ENCODE measurements at places on chromosomes 3 and 15. TPM values are rescaled to one million over a fixed set of nuclear protein-coding genes. Genes with fewer than 3 reads are reported as not detected.

- H3K4me3 ChIP-seq = peak overlapping the region; percentile 86
- H3K36me3 ChIP-seq = no peaks in the 10 kb centered on the region
- peaks cover 4% of the 10 kb centered on the region for H3K4me1 ChIP-seq
- peaks cover 19% of the 10 kb centered on the region for H3K27me3 ChIP-seq
Observed at GRCh38 chr15:100350434-100351226, 8.9 kb upstream of the ADAMTS17 start.

DNA sequence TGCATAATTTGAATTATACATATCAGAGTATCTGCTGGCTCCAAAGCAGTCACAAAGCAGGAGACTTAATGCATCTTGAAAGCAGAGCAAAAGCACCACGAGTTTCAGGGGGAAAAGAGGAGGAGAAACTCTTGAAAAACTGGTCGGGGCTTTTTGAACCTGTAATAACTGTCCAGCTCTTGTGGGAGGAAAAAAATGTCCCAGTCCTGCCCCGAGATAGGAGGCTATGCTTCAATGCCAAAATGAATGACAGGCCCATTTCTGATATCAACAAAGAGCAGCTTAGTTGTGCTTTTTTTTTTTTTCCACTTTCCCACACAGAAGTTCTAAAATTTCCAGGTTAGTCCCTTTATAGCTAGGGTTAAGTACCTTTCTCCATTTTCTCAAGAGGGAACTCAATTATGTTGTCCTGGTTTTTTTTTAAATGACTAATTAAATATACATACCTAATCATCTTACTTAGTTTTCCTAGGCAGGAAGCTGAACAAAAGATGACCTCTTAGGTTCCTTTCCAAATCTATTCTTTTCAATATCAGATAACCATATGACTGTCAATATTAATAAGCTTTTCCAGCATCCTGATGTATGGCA, 120.2 kb downstream of the TFDP2 start:
- peaks cover 3% of the 10 kb centered on the region for H3K36me3 ChIP-seq
- no peak overlapping the region for H3K4me3 ChIP-seq
- H3K27ac ChIP-seq = no peak overlapping the region
- H3K4me1 ChIP-seq = peaks cover 30% of the 10 kb centered on the region

DNA sequence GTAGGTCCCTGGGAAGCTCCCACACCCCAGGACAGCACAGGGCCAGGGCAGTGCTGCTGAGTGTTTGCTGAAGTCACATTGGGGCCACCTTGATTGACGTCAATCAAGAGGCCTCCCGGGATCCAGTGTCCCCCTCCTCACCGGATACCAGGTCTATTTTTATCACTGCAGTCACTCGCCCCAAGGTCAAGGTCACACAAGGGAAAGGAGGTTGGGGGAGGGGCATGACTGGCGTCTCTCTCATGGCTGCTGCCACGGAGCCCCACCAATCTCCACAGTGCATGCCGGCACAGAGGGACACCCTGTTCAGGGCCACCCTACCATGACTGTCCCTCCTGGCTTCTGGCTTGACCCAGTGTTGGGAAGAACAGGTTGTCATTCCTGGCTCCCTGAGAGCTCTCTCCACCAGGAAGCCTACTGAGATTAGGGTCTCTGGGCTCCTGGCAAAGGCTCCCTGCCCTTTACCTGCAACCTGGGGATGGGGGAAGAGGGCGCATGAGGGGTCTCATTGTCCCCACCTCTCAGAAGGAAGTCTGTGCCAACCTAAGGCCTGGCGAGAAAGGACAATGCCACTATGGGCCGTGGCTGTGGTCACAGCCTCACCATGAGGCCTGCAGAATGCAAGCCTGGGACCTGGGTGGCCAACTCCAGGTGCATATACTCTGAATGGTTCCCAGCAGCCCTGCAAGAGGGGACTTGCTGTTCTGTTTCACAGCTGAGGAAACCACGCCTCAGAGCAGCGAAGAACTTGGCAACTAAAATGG, 1.5 kb downstream of the MYL3 start:
- no peak overlapping the region for H3K27ac ChIP-seq
- no peak overlapping the region for H3K4me3 ChIP-seq
- no peaks in the 10 kb centered on the region for H3K27me3 ChIP-seq
- DNase-seq = no peak
- H3K4me1 ChIP-seq = no peaks in the 10 kb centered on the region
- no peaks in the 10 kb centered on the region for H3K36me3 ChIP-seq

DNA sequence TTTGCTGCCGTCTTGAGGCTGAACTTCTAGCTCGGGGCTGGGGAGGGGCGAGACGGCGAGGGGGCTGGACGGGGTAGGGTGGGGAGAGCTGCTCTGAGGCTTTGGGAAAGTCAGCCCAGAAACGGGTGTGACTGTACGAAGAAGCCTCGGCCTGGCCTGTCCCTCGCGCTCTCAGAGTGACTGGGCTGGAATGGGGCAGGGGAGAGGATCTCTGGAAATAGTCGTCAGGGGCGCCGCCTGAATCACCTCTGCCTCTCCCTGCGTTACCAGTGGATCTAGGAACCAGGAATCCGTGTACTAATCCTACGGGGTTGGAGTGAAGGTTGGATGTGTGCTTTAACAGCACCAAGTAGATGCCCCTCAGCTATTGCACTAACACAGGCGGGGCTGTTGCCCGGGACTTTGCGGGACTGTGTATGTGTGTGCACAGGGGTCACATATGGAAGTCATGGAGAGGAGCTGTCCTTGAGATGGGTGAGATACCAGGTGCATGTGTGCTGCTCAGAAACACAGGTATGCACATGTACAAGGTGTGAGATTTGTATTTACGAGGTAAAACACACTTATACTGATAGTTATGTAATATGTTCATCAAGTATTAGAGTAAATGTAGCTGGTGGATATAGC, 591 bp downstream of the FOXL2NB start:
- peaks cover 74% of the 10 kb centered on the region for H3K27me3 ChIP-seq
- peak overlapping the region; percentile 58 for H3K4me3 ChIP-seq
- H3K27ac ChIP-seq = no peak overlapping the region
- DNase-seq = no peak

- H3K27me3 ChIP-seq = no peaks in the 10 kb centered on the region
- H3K36me3 ChIP-seq = no peaks in the 10 kb centered on the region
- DNase-seq = no peak
Observed at GRCh38 chr3:66133050-66133757, 87.6 kb upstream of the SLC25A26 start.

GRCh38 chr15:80974914-80975313, 14.7 kb downstream of the MESD start:
- DNase-seq = no peak
- H3K4me1 ChIP-seq = peaks cover 34% of the 10 kb centered on the region

GTF2A2 gene
- total RNA-seq = 193 TPM

DNA sequence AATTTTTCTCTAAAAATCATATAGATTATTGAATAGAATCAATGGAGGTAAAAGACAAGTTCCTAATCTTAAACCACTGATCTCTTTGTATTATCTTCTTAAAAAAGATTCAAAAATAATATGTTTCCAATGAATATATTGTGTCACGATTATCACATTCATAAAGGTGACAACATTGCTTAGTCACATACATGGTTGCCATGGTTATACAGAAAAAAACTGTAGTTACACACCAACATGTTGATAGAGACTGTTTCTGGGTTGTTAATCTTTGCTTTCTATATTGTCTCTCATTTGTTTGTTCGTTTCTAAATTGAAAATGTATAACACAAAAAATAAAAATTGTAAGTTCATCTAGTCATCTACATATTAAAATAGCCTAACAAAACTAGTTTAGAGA, 376.0 kb upstream of the ALCAM start:
- H3K36me3 ChIP-seq = no peaks in the 10 kb centered on the region
- H3K4me1 ChIP-seq = no peaks in the 10 kb centered on the region
- no peak overlapping the region for H3K4me3 ChIP-seq
- H3K27me3 ChIP-seq = no peaks in the 10 kb centered on the region
- no peak overlapping the region for H3K27ac ChIP-seq
- no peak for DNase-seq

DNA sequence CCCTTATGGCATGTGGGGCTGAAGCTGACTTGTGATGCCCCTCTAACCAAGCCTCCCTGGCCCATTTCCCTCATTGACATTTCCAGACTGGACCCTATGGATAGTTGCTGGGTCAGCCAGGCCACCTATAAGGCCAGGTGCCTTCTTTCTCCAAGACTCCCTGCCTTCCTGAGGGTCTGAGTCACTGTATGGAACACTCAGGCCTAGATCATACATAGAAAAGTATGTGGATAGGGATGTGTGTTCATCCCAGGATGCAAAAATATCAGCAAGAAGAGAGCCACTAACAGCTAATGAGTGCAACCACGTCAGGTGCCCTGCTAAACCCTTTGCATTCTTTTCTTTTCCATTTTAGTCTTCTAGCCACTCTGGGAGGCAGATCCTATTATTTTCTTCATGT, 168.4 kb upstream of the WNT5A start:
- no peaks in the 10 kb centered on the region for H3K27me3 ChIP-seq
- H3K4me1 ChIP-seq = no peaks in the 10 kb centered on the region
- no peak overlapping the region for H3K4me3 ChIP-seq
- no peak overlapping the region for H3K27ac ChIP-seq
- no peak for DNase-seq

DNA sequence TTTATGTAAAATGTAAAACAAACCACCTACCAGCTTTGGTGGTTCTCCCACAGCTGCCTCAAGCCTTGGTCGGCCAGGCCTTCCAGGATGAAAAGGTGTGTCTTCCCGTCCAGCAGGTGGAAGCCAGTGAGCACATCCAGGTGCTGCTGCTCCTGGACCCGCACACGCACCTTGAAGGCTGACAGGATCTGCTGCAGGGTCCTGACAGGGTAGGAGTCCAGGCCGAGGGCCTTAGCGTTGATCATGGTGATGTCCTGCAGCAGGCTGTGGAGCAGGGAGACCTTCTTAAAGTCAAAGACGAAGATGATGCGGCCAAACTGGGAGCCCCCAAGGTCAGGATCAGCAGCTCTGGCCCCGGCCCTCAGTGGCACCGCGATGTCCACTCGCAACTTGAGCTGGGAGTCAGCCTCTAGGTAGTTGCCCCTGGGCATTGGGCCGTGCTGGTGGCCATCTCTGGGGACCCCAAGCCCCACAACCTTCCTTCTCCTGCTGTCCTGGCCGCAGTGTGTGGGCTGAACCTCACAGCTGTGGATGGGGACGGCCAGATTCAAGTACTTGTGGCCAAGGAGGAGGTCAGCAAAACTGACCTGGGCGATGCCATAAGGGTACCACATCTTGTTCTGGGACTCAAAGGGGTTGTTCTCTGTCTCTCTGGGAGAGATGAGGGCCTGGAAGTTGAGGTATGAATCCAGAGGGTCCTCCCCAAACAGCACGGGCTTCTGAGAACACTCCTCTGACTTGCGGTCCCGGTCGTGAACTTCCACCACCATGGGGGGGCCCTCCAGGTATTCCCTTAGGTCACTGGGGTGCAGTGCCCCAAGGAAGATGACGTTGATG, 48.6 kb downstream of the CFAP92 start:
- no peaks in the 10 kb centered on the region for H3K36me3 ChIP-seq
- no peak overlapping the region for H3K4me3 ChIP-seq
- no peaks in the 10 kb centered on the region for H3K4me1 ChIP-seq
- no peak overlapping the region for H3K27ac ChIP-seq
- H3K27me3 ChIP-seq = peaks cover 10% of the 10 kb centered on the region
- no peak for DNase-seq

DNA sequence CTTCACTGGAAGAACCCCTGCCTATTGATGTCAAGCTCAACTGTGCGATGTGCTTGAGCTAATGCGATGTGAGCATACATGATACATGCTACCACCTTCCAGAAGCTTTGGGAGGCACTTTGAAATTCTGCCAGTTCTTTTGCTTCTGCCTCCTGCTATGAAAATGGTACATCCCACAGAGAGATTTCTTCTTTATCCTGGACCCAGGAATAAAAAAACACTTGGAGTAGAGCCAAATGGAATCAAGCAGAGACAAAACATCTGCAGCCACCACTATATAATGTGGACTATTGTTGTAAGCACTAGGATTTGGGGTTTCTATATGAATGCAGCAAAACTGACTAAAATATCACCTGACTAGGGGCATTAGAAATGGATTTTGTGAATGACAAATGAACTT, 119.9 kb upstream of the GAP43 start:
- no peaks in the 10 kb centered on the region for H3K36me3 ChIP-seq
- H3K27me3 ChIP-seq = no peaks in the 10 kb centered on the region
- DNase-seq = no peak

DNA sequence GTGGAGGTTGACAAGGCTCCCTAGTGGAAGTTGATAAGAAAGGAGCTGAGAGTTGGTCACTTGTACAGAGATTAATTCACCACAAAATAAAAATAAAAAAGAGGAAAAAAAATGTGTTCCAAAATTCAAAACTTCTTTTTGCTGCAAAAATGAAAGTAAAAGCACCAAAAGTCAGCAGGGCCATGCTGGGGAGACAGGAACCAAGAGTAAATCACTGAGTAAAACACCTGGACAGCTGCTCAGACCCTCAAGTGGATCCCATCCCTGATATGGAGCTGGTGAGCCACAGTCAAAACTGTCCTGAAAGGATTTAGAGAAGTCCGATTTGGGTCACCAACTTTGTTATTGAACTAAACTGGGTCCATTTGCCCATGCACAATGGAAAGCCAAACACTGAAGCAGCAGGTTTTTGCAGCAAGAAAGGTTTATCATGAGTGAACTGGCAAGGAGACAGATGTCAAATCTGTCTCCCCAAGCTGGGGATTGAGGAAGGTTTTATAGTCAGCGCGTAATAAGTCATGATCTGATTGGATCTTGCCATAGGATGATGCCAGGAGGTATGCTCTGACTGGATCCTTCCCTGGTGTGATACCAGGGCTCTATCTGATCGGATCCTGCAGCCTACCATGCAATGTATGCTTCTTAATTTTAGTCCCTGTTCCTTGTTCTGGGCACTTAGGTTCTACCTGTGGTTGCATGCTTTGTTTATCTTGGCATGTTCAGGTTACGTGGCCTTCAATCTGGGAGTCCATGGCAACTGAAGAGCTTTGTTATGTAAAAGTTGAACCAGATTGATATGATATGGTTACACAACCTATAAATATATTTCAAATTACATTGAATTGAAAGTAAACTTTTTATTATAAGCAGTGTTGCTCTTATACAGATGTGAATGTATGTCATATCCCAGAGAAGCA, 313.2 kb downstream of the POLQ start:
- no peaks in the 10 kb centered on the region for H3K36me3 ChIP-seq
- DNase-seq = no peak
- H3K4me3 ChIP-seq = no peak overlapping the region
- H3K4me1 ChIP-seq = no peaks in the 10 kb centered on the region
- H3K27me3 ChIP-seq = no peaks in the 10 kb centered on the region

- no peaks in the 10 kb centered on the region for H3K27me3 ChIP-seq
- H3K36me3 ChIP-seq = no peaks in the 10 kb centered on the region
- DNase-seq = no peak
- H3K4me1 ChIP-seq = no peaks in the 10 kb centered on the region
- H3K4me3 ChIP-seq = no peak overlapping the region
Observed at GRCh38 chr15:73849641-73850040, 23.7 kb upstream of the TBC1D21 start.
